ENCODE measurements at places on chromosomes 1 and 21. TPM values are rescaled to one million over a fixed set of nuclear protein-coding genes. Genes with fewer than 3 reads are reported as not detected.

The PUM1 gene
- 61.3 TPM for total RNA-seq

The TBX19 gene
- 0.57 TPM for total RNA-seq

DNA sequence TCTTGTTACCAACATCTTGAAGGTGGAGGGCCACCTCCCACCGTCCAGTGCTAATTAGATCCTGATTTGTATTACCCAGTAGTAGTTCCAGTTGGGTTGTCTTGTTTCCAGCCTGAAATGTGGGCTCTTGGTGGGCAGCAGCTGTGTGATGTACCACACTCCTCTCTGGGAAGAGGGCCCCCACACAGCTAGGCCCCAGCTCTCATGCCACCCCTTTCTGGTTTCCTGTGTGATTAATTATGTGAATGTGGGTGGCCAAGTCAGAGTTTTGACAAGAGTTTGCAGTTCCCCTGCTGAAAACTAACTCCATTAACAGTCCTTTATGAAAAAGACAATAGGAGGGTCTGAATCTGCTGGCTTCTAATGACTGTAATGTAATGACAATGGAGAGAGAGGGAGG, 3.8 kb downstream of the HMGB4 start:
- DNase-seq, result no peak

DNA sequence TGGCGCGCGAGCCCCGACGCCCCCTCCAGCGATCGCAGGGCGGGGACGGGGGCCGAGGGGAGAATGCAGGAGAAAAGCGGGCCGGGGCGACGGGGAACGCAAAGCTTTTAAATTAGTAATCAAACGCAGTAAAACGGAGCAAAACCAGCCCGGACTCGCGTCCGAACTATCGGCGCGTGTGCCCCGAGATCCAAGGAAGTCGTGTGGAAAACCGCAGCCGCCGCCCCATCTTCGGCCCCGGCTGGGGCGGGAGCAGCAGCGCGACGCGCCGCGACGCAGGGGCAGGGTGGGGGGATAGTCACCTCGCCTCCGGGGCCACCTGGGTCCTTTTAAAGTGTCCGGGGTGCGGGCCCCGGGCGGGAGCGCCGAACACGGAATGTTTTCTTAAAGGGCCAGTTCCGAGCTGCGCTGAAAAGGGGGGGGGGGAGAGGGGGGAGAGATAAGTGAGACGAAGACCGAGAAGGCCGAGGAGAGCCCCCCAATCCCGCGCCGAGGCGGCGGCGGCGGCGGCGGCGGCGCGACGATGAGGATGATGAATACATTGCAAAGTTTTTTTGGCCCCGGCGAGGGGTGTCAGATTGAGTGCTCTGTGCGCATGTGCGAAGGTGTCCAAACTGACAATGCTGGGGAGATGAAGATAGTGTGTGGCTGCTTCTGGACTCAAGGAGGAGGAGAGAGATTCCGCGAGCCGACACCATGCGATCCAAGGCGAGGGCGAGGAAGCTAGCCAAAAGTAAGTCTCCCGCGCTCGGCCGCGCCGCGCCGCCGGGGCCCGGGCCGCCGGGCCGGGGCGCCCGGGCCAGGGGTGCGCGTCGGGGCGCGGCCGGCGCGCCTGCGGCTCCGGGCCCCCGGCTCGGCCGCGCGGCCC, at the start of gene PRDM16:
PRDM16 (plus strand) TSS at position 640 of the 868 bp plus-strand sequence; CDS start at position 697, 57 bp downstream.
- peak; percentile 81 for DNase-seq

All from Daoy (cell line).